DMS53 (cell line): ENCODE measurements at places on chromosomes 6 and 20.

GRCh38 chr20:4546786-4547185, 174.9 kb upstream of the PRND start:
- DNase-seq: no peak

GRCh38 chr6:31729979-31730630, 1.0 kb upstream of the DDAH2 start:
- peak; percentile 74 for DNase-seq

DNA sequence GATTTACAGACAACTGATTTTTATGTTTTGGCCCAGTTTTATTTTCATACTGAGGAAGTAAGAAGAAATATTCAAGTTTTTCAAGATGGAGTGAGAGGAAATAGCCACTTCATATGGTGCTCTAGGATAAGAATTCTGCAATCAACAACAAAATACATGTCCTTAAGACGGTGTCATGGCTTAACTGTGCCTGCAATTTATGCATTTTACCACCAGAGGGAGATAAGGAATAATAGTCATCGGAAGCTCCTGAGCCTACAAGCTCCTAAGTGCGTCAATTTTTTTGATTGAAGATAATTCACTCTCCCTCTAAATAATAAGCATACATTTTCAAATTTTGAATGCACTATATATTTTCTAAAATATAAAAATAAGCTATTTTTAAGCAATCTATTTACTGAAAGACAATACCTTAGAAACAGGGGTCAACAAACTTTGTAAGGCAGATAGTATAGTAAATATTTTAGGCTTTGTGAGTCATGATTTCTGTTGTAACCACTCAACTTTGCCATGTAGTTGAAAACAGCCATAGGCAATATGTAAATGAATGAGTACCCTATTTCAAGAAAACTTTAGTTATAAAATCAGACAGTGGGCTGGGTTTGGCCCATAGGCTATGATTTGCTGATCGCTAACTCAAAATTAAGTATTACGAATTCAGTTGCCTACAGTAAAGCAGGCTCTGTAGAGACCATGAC, 230.9 kb upstream of the DTNBP1 start:
- DNase-seq: peak; percentile 68

DNA sequence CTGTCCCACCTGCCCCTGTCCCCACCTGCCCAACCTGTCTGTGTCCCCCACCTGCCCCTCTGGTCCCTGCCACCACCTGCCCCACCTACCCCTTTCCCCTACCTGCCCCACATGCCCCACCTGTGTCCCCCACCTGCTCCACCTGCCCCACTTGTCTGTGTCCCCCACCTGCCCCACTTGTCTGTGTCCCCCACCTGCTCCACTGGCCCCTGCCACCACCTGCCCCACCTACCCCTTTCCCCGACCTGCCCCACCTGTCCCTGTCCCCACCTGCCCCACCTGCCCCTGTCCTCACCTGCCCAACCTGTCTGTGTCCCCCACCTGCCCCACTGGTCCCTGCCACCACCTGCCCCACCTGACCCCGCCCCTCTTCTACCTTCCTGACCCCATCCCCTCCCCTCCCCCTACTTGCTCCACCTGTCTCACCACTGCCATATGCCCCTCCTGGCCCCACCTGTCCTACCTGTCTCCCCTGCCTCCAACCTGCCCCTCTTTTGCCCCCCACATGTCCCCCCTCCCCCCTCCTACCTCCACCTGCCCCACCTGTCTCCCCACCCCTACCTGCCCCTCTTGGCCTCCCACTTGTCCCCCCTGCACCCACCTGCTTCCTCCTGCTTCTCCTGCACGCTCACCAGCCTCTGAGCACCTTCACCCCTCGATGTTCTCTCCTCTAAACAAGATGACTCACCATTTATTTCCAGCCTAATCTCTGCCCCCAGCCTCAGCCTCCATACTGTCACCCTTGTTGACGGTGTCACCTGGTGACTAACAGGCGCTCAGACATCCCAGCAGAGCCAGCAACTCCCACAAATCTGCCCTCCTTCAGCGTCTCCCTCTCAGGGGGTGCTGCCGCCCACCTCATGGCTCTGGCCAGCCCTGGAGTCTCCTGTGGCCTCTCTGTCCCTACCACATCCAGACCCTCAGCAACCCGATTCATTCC, 5.6 kb upstream of the MYT1 start:
- DNase-seq: peak; percentile 96

DNA sequence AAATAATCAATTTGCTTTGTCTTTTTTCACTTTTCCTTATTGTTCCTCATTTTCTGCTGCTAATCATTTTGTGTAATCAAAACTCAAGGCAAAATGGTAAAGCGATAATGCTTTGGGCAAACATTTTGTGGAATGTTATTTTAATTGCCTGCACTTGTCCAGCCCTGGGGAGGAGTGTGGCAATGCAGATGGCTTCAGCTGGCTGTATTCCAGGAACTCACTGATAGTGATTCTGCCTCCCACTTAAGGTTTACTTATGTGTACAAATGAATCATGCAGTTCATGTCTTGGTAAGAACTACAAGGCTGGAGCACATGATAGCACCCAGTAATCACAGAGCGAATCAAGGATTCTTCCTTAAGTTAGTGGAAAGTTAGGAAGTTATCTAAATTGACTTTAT, 107.8 kb downstream of the COL19A1 start:
- DNase-seq: peak; percentile 81

DNA sequence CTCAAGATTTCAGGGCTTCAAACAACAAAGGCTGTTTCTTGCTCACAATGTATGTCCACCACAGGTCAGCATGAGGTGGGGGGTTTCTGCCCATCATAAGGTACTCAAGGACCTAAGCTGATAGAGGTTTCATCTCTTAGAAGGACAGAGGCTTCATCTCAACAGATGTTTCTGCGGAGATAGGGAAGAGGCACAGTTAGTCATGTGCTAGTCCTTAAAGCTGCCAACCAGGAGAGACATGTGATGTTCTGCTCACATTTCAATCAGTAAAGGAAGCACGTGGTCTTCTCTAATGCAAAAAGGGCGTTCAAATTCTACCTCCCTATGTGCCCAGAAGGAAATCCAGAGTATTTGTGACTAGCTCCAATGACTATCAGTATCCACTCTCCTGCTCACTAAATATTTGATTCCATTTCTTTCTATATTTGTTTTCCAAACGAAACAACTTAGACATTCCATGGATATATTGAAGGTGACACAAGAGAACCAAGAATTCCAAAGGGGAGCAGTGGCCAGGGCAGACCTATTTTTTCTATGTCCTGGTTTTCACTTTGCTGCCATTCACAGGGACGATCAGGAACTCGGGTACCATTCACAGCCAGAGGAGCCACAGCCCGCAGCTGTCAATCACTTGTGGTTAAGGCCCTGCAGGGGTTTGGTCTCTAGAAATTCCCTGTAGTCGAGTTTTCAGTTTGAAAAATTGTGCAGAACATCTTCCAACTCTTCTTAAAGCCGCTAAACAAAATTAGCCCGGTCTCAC, 173.2 kb upstream of the FOXA2 start:
- no peak for DNase-seq

- DNase-seq: peak; percentile 37
Observed at GRCh38 chr6:35544769-35545361, 32.2 kb upstream of the TULP1 start.

DNA sequence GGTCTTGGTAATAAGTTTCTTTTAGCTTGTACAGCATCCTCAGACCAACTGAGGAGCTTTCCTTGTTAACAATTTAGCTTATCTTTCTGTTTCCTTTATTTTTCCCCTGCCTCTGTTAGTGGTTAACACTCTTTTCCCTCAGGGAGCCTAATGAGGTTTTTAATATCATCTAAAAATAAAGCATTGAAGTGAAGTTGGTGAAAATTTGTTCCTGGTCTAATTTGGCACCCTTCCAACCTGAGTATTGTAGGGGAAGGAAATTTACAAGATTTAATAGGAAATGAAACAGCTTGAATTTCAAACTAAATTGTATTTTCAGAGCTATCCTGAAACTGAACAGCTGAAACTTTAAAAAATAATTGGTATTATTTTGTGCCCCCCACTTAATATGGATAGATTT, 28.1 kb upstream of the VAPB start:
- no peak for DNase-seq

DNA sequence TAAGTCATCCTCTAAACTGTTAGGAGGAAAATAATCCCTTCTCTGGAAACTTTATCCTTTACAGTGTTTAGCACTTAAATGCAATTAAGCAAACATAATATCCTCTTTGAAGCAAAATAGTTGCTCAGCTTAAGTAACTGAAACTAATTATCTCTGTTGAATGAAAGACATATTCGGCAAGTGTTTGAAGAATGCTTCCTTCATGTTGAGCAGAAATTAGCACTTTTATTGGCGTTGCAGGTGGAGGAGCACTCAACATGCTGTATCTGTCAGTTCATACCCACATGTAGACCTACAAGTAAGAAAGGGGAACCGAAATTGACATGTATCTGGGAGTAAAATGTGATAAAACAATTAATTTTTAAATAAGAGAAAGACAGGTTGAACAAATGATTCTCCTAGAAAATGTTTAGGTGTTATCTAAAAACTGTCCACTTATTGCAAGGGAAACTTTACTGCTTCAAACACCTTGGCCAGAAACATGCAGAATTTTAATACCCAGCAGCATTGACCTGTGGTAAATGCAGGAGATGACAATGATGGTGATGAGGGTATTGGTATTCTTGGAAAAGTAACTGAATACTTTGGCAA, 987.0 kb upstream of the MAP3K7 start:
- DNase-seq: no peak

- DNase-seq: no peak
Observed at GRCh38 chr6:156658966-156659821, 118.0 kb upstream of the ARID1B start.

DNA sequence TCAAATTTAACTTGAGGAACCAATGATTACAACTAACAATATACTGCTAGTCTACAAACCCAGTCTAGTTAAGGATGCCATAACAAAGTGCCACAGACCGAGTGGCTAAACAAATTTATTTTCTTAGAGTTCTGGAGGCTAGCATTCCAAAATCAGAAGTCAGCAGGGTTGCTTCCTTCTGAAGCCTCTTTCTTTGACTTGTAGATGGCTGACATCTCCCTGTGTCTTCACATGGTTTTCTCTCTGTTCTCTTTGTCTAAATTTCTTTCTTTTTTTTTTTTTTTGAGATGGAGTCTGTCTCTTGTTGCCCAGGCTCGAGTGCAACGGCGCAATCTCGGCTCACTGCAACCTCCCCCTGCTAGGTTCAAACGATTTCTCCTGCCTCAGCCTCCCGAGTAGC, 56.1 kb downstream of the NCOA3 start:
- DNase-seq: no peak

GRCh38 chr6:21971541-21971940, 325.3 kb downstream of the PRL start:
- DNase-seq: peak; percentile 47

DNA sequence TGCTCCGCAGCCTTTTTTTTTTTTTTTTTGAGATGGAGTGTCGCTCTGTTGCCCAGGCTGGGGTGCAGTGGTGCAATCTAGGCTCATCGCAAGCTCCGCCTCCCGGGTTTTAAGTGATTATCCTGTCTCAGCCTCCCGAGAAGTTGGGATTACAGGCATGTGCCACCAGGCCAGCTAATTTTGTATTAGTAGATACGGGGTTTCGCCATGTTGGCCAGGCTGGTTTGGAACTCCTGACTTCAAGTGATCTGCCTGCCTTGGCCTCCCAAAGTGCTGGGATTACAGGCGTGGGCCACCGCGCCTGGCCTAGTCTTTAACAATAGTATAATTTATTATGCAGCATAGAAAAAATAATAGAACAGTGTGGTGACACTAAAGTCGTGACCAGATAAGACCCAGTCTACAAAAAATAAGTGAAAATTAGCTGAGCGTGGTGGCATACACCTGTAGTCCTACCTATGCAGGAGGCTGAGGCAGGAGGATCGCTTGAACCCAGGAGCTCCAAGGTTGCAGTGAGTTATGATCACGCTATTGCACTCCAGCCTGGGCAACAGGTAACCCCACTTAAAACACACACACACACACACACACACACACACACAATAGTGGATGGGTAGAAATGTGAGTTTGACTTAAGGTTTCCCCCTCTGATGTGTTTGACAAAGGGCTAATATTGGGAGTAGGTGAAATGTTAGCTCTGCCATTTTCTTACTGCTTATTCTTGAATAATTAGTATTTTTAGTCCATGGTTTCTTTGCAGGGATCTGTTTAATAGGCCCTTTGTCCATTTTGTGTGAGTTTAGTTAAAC, 6.5 kb downstream of the PIM1 start:
- DNase-seq: no peak

DNA sequence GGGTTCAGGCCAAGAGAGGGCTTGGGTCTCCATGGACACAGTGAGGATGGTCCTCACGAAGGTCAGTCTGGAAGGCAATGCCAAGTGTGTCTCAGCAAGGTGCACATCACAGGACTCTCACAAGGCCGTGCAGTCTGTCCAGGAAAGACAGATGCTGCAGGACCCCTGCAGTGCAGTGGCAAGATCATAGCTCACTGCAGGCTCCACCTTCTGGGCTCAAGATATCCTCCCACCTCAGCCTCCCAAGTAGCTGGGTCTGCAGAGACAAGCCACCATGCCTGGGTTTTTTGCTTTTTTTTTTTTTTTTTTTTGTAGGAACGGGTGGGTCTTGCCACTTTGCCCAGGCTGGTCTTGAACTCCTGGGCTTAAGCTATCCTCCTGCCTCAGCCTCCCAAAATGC, 26.4 kb downstream of the ZMYND8 start:
- no peak for DNase-seq
